Gastrocnemius medialis (tissue), 4 donors: ENCODE measurements at places on chromosomes 13 and 19. TPM values are rescaled to one million over a fixed set of nuclear protein-coding genes. Genes with fewer than 3 reads are reported as not detected.

DNA sequence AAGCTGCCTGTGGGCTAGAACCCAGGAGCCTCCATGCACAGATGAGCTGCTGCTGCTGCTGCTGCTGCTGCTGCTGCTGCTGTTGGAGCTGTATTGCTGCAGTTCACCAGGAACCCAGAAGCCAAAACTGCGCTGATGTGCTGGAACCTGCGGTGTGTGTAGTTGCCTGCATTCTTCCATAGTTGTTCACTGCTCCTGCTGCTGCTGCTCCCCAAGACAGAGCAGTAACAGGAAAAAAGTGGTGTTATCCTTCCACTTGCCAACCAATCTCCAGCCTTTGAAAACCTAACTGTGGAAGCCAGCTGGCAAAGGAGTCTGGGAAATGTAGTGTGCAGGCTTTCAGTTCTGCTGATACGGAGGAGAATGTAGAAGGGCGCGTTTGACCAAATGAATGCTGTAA is 37.9 kb downstream of the ARHGAP35 start:
- H3K36me3 ChIP-seq, result no peaks in the 10 kb centered on the region
- peaks cover 54% of the 10 kb centered on the region for H3K4me1 ChIP-seq
- no peak overlapping the region for H3K27ac ChIP-seq
- no peak for DNase-seq
- H3K27me3 ChIP-seq, result no peaks in the 10 kb centered on the region

GRCh38 chr19:27748551-27749152 is 1464.3 kb downstream of the UQCRFS1 start:
- no peaks in the 10 kb centered on the region for H3K36me3 ChIP-seq
- peaks cover 5% of the 10 kb centered on the region for H3K4me1 ChIP-seq
- H3K4me3 ChIP-seq, result no peak overlapping the region
- no peaks in the 10 kb centered on the region for H3K27me3 ChIP-seq
- no peak for DNase-seq

GRCh38 chr13:79740991-79741390 is 260.0 kb downstream of the NDFIP2 start:
- no peak overlapping the region for H3K4me3 ChIP-seq
- H3K4me1 ChIP-seq, result no peaks in the 10 kb centered on the region
- no peak overlapping the region for H3K27ac ChIP-seq
- no peaks in the 10 kb centered on the region for H3K36me3 ChIP-seq
- no peaks in the 10 kb centered on the region for H3K27me3 ChIP-seq
- DNase-seq, result no peak

DNA sequence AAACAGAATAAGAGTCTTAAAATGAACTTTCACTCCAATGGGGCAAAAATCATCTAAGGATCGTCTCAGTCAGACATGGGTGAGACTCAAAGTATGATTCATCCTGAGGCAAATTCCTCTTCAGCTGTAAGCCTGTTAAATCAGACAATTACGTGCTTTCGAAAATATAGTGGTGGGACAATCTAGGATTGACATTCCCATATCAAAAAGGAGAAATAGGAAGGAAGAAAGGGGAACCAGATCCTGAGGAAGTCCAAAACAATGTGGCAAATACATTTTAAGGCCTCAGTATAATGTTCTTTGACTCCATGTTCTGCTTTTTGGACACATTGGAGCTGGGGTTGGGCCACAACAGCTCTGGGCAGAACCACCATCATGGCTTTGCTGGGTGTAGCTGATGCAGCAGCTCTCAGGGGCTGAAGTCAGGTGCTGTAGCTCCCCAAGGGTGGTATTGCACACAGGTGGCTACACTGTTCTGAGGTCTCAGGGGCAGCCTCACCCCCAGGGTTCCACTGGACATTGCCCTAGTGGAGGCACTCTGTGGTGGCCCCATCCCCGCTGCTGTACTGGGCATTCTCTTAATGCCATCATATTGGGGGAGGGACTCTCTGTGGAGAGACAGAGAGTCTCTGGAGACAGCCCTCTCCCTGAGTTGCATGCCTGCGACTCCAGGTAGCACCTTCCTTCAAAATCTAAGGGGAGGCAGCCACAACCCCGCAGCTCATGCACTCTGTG is 5.7 kb upstream of the FPR3 start:
- H3K27ac ChIP-seq, result no peak overlapping the region
- no peaks in the 10 kb centered on the region for H3K36me3 ChIP-seq
- no peak overlapping the region for H3K4me3 ChIP-seq
- no peak for DNase-seq

GRCh38 chr19:54189145-54189734 is at the start of gene MBOAT7:
MBOAT7 (minus strand) TSS chr19:54189580; CDS start chr19:54188508, 1,072 bp downstream.
- no peak for DNase-seq
- no peaks in the 10 kb centered on the region for H3K27me3 ChIP-seq
- peak within 1 kb of the TSS; percentile 98 for H3K27ac ChIP-seq
- H3K4me1 ChIP-seq, result peaks cover 15% of the 10 kb centered on the region

GRCh38 chr19:39937787-39938186 is 3.4 kb upstream of the FCGBP start:
- H3K27me3 ChIP-seq, result no peaks in the 10 kb centered on the region
- no peak for DNase-seq
- H3K4me1 ChIP-seq, result no peaks in the 10 kb centered on the region
- H3K4me3 ChIP-seq, result no peak overlapping the region
- H3K27ac ChIP-seq, result no peak overlapping the region
- no peaks in the 10 kb centered on the region for H3K36me3 ChIP-seq

DNA sequence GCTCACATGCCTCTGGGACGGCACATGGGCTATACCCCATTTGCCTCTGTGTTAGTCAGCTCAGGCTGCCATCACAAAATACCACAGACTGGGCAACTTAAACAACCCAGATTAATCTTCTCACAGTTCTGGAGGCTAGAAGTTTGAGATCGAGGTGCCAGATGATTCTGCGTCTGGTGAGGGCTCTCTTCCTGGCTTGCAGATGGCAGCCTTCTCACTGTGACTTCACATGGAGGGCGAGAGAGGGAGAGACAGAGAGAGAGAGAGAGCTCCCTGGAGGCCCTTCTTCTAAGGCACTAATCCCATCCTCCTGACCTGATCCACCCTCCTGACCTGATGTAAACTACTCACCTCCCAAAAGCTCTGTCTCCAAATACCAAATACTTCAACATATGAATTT is 55.0 kb downstream of the GPR12 start:
- no peaks in the 10 kb centered on the region for H3K4me1 ChIP-seq
- DNase-seq, result no peak
- H3K4me3 ChIP-seq, result no peak overlapping the region
- H3K27ac ChIP-seq, result no peak overlapping the region
- H3K36me3 ChIP-seq, result no peaks in the 10 kb centered on the region

DNA sequence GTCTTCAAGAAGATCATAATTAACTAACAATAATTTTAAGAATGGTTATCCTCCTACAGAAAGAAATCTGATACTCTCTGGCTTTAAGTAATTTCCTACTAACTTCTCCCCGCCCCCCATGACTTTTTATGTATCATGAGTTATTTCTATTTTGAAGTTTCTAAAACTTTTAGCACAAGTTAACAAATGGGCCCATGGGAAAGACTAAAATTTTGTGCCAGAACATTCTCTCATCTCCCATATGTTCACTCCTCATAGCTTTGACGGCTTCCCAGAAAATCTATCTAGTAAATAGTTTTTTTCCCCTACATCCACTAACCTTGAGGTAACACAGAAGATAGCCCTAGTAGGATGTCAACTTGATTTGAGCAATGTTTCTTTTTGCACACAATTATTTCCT is 148.3 kb downstream of the POSTN start:
- no peaks in the 10 kb centered on the region for H3K27me3 ChIP-seq
- no peak overlapping the region for H3K27ac ChIP-seq
- no peak for DNase-seq
- no peaks in the 10 kb centered on the region for H3K36me3 ChIP-seq
- no peaks in the 10 kb centered on the region for H3K4me1 ChIP-seq

GRCh38 chr19:45202637-45203036 is 24.1 kb downstream of the BLOC1S3 start:
- DNase-seq, result no peak
- H3K4me1 ChIP-seq, result no peaks in the 10 kb centered on the region
- no peak overlapping the region for H3K27ac ChIP-seq
- no peaks in the 10 kb centered on the region for H3K27me3 ChIP-seq
- no peaks in the 10 kb centered on the region for H3K36me3 ChIP-seq

DNA sequence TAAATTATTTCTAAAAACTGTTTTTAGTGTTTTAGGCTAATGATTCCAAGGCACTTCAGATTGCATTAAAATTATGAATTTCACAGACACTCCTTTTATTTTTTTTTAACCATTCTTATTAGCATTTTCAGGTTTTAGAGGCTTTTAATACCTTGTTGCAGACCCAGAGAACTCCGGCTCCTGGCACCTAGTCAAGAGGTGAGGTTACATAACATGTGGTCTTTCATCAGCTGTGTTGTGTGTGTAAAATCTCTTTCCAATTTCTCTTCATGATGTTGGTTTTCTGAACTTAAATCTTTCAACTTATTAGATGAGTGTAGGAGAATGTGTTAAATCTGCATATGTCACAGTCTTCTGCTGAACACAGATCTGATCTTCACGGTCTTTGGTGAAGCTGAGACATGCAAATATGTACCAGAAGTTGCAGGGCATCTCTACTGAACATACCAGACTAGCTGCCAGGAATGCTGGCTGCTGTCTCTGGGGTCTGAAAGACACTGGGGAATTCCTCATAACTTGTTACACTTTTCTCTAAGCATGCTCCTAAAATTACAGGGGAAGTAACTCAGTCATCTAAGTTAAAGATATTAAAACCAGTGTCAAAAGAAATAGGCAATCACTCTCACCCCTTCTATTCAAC is 1165.3 kb downstream of the EFNB2 start:
- no peaks in the 10 kb centered on the region for H3K36me3 ChIP-seq
- no peaks in the 10 kb centered on the region for H3K27me3 ChIP-seq
- no peaks in the 10 kb centered on the region for H3K4me1 ChIP-seq
- H3K4me3 ChIP-seq, result no peak overlapping the region
- no peak overlapping the region for H3K27ac ChIP-seq

- no peaks in the 10 kb centered on the region for H3K36me3 ChIP-seq
- no peaks in the 10 kb centered on the region for H3K4me1 ChIP-seq
- no peak for DNase-seq
- peaks cover 12% of the 10 kb centered on the region for H3K27me3 ChIP-seq
These were observed 6.0 kb downstream of the TMIGD2 start for GRCh38 chr19:4295972-4296771.

DNA sequence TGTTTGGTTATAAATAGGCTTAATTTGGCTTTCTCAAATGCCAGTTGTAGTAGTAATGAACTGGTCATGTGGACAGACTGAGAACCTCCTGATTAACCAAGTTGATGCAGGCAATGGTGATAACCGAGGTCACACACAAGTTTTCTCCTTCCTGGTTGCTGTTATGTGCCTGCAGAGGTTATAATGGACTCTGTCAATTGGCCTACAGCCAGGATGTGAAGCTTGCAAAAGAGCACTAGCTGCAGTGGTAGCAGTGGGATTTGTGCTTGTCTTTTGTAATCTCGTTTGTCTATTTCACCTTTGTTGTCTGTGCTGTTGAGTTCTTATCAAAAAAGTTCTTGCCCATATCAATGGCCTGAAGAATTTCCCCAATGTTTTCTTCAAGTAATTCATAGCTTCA is 20.6 kb downstream of the OR10H3 start:
- H3K27me3 ChIP-seq, result no peaks in the 10 kb centered on the region
- no peak overlapping the region for H3K27ac ChIP-seq
- no peaks in the 10 kb centered on the region for H3K4me1 ChIP-seq
- no peaks in the 10 kb centered on the region for H3K36me3 ChIP-seq
- no peak overlapping the region for H3K4me3 ChIP-seq

GRCh38 chr19:50729894-50730293 is 6.7 kb downstream of the CLEC11A start:
- H3K27ac ChIP-seq, result no peak overlapping the region
- no peak overlapping the region for H3K4me3 ChIP-seq
- H3K4me1 ChIP-seq, result no peaks in the 10 kb centered on the region
- no peak for DNase-seq
- H3K36me3 ChIP-seq, result no peaks in the 10 kb centered on the region

GRCh38 chr19:21314676-21315075 is 14.5 kb downstream of the ZNF708 start:
- H3K27ac ChIP-seq, result no peak overlapping the region
- H3K4me1 ChIP-seq, result peaks cover 9% of the 10 kb centered on the region
- H3K36me3 ChIP-seq, result no peaks in the 10 kb centered on the region
- no peaks in the 10 kb centered on the region for H3K27me3 ChIP-seq
- H3K4me3 ChIP-seq, result no peak overlapping the region

DNA sequence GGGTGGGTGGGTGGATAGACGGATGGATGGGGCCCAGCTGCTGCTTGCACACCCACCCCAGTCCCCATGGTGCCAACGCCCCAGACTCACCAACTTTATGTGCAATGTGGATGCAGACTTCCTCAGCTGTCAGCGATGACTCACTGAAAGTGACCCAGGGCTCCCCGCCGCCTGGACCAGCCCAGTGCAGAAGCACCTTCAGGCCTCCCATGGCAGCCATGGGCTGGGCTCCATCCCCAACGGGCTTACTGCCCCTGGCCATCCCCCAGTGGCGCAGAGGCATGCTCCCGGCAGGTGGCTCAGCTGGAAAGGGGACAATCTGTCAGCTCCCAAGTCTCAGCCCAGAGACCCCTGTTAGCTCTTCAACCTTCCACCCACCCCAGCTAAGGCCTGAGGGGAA is 2.2 kb downstream of the TYK2 start:
- peaks cover 10% of the 10 kb centered on the region for H3K4me1 ChIP-seq
- H3K36me3 ChIP-seq, result no peaks in the 10 kb centered on the region
- no peak for DNase-seq
- H3K4me3 ChIP-seq, result no peak overlapping the region
- H3K27me3 ChIP-seq, result no peaks in the 10 kb centered on the region

- H3K27me3 ChIP-seq, result no peaks in the 10 kb centered on the region
- no peak overlapping the region for H3K4me3 ChIP-seq
- no peak for DNase-seq
These were observed 23.5 kb downstream of the DYRK1B start for GRCh38 chr19:39810424-39810823.

GRCh38 chr19:15418231-15418578 is 583 bp downstream of the AKAP8L start:
- DNase-seq, result no peak
- H3K27ac ChIP-seq, result peak overlapping the region; percentile 95
- peaks cover 16% of the 10 kb centered on the region for H3K36me3 ChIP-seq
- H3K4me1 ChIP-seq, result peaks cover 60% of the 10 kb centered on the region
- H3K27me3 ChIP-seq, result no peaks in the 10 kb centered on the region

- DNase-seq, result no peak
- no peak overlapping the region for H3K4me3 ChIP-seq
- H3K36me3 ChIP-seq, result no peaks in the 10 kb centered on the region
- H3K27me3 ChIP-seq, result peaks cover 4% of the 10 kb centered on the region
- H3K27ac ChIP-seq, result peak overlapping the region; percentile 56
These were observed 16.8 kb upstream of the COMP start for GRCh38 chr19:18807861-18808331.

GRCh38 chr19:15191982-15192381 is 8.8 kb downstream of the NOTCH3 start:
- peaks cover 34% of the 10 kb centered on the region for H3K27me3 ChIP-seq
- no peaks in the 10 kb centered on the region for H3K36me3 ChIP-seq
- H3K4me3 ChIP-seq, result no peak overlapping the region
- no peaks in the 10 kb centered on the region for H3K4me1 ChIP-seq

- peaks cover 7% of the 10 kb centered on the region for H3K4me1 ChIP-seq
- no peaks in the 10 kb centered on the region for H3K36me3 ChIP-seq
- peaks cover 9% of the 10 kb centered on the region for H3K27me3 ChIP-seq
- peak overlapping the region; percentile 55 for H3K27ac ChIP-seq
- H3K4me3 ChIP-seq, result peak overlapping the region; percentile 49
- no peak for DNase-seq
These were observed 25.5 kb upstream of the MCF2L start for GRCh38 chr13:112943309-112944125.

The TEX26 gene
- total RNA-seq, result not detected

The ZNF175 gene
- total RNA-seq, result 2.1 TPM

The TEX101 gene
- total RNA-seq, result not detected

The OR7C1 gene
- total RNA-seq, result 0.03 TPM

The ATCAY gene
- total RNA-seq, result not detected

The SHISA7 gene
- total RNA-seq, result not detected

The USPL1 gene
- 14.2 TPM for total RNA-seq

The ZIC2 gene
- not detected for total RNA-seq

The SYCN gene
- total RNA-seq, result not detected

The EID2 gene
- total RNA-seq, result 7.8 TPM

The FCGBP gene
- total RNA-seq, result 11.2 TPM

The MYPOP gene
- 12.4 TPM for total RNA-seq
